Activated CD8-positive, alpha-beta memory T cell treated with anti-CD3 and anti-CD28 coated beads, Interleukin-2, amount 50 U/mL, for 4 hours (primary cell): ENCODE measurements at places on chromosomes 1 and 21.
A peak's percentile ranks its signal among the peaks of the same experiment; 100 is the strongest.

- DNase-seq: no peak
These were observed 7.0 kb downstream of the TCEA3 start for GRCh38 chr1:23417570-23417969.

- peak; percentile 68 for DNase-seq
These were observed 12.8 kb downstream of the PPFIA4 start for GRCh38 chr1:203038891-203039608.

- DNase-seq: no peak
These were observed 198.4 kb downstream of the USP25 start for GRCh38 chr21:15928196-15928595.

- DNase-seq: no peak
These were observed 173.8 kb downstream of the ETS2 start for GRCh38 chr21:38979271-38980121.

DNA sequence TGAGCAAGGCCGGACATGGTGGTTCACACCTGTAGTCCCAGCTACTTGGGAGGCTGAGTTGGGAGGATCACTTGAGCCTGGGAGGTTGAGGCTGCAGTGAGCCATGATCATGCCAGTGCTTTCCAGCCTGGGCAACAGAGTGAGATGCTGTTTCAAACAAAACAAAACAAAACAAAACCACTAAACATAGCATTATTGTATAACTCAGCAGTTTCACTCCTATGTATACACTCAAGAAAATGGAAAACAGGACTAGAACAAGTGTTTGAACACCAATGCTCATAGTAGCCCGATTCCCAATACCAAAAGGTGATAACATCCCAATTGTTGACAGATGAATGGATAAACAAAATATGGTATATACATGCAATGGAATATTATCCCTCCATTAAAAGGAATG lies 1.3 kb upstream of the SPATA21 start:
- no peak for DNase-seq

- no peak for DNase-seq
These were observed 31.1 kb downstream of the TMEM51 start for GRCh38 chr1:15184436-15185241.

GRCh38 chr1:224564454-224565084 lies 51.5 kb upstream of the CNIH3 start:
- DNase-seq: no peak

DNA sequence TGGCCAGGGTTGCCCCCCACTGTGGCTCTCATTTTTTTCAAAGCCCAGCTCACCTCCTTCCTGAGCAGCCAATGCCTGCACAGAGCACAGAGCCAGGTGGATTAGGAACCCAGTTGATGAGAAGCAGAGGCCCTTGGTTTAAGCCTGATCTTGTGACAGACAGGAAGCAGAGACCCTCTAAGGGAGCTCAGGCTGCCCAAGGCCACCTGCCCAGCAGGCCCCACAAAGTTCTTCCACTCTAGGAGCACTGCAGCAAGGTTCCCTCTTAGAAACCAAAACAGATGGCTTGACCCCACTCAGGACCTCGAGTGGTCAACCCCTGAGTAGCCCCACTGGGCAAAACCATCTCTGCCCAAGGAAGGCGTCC lies 25.5 kb upstream of the PRSS38 start:
- no peak for DNase-seq

DNA sequence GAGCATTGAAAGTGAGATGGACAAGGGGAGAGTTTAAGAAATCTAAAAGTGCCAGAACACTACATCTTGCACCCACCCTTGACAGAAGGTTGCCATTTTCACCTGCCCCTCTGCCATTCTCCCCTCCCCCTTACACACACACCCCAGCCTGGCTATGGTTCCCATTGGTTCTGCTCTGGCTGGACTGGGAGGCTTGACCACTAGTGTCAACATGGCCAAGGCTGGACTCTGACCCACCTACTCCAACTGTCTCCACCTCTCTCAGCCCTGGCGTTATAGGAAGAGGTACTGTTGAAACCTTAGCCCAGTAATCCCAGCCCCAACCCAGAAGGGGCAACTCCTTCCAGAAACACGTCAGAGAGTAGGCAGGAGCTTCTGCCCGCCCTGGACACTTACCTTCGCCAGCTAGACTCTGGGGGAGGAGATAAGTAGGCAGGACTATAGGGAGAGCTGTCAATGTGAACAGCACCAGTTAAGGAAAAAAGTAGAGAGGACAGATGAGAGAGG lies 4.5 kb downstream of the CRTC2 start:
- DNase-seq: no peak

DNA sequence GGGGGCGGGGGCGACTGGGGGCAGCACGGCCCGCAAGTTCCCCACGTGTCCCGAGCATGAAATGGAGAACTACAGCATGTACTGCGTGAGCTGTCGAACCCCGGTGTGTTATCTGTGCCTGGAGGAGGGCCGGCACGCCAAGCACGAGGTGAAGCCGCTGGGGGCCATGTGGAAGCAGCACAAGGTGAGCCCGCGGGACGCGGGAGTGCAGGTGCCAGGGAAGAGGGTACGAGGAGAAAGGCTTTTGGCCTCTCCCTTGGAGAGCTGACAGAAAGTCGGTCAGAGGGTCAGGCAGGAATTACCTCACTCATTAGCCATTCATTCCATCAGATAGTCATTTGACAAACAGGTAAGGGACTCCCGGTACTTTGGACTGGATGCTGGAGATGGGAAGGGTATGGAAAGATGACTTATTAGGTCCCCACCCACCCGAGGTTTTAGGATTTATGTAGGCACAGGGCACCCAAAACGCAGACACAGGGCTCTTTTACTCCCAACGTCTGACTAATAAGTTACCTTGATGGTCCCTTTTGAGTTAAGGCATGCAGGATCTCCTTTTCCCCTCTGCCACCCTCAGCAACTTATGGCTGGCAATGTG lies 2.1 kb downstream of the TRIM67 start:
- no peak for DNase-seq

GRCh38 chr1:152459596-152460528 lies 45.8 kb upstream of the CRNN start:
- peak; percentile 71 for DNase-seq

- no peak for DNase-seq
These were observed 25.7 kb downstream of the AKNAD1 start for GRCh38 chr1:108831225-108831624.

DNA sequence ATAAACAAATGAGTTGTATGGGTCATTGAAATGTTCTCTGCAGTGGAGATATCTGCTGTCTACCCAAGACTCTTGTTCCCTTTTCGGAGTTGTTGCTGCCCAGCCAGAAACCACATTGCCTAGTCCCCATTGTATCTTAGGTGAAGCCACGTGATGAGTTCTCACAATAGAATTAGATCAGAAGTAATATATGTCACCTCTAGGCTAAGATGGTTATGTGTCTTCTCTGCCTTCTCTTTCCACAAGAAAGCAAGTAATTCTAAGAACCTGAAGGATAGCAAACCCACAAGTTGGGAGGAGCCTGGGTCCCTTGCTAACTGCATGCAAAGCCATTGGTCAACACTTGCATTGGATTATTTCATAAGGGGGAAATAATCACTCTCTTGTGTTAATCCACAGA lies 76.6 kb downstream of the ADCY10 start:
- DNase-seq: no peak

DNA sequence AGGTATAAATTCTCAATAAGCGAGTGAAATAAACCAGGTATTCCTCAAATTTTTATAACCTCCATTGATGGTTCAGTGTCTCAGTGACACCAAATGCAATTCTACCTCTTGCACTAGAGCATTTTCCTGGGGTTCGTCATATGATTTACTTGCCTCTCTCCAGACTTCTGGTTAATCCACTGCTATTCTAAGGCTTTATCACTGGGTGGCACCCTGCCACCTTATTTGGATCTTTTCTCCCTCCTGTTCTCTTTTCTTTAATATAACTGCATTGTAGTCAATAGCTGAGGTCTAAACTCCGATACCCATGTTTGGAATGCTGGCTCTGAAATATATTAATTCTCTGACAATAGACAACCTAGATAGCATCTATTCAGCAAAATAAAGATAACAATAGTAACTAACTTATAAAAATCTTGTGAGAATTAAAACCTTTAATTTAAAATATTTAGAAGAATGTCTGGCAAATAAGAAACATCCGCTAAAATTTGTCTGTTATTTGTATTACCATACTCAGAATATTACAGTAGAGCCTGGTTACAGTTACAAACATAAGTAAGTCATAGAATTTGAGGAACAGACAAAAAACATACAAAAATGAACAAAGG lies 436.4 kb downstream of the PLA2G4A start:
- no peak for DNase-seq

DNA sequence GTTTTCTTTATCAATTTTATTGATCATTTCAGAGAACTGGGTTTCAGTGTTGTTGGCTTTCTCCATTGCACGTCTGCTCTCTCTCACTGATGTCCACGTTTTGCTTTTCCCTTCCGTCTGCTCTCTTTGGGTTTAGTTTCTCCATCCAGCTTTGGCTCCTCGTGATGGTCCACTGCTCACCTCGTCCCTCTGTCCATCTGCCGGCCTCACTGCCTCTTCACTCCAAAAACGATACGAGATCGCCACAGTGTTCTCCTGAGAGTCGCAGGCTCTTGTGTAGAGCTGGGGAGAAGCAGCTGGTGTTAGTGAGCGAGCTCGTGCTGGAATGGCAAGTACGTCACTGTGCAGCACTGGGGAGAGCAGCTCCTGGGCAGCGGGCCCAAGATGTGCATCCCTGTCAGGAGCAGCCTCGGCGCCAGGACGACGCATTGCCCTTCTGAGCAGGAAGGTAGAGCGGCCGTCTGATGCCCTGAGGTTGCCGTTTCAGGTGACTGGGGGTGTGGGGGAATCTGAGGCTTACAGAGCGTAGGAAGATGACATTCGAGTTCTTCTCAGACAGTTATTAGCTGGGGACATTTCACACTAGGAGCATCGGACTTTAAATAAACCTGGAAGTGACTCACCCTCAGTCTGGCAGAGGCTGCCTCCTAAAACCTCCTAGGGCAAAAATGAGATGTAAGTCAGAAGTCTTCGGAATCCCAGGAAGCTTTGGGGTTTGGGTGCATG lies 31.4 kb upstream of the PCBP3 start:
- no peak for DNase-seq

- DNase-seq: no peak
These were observed 48.6 kb upstream of the EPS15 start for GRCh38 chr1:51567653-51568052.

GRCh38 chr1:91404151-91405012 lies at the start of gene HFM1:
HFM1 (minus strand) TSS chr1:91404837; CDS start chr1:91401082, 3,755 bp downstream.
- peak; percentile 68 for DNase-seq

DNA sequence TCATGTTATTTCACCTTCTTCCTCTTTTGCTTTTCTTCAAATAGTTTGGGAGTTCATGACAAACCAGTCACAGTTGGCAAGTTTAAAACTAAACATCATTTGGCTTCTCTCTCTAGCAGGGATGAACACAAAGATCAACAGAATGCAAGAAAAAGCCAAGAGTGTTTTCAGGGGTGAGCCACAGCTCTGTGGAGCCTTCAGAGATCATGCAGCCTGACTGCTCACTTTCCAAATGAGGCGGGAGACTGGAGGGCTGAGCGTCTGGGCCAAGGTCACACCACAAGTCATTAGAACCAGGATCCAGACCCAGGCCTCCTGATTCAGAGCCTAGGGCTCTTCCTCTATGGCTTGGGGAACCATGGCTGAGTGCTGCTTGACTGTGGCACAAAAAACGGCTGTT lies 2.7 kb downstream of the DPT start:
- DNase-seq: no peak

GRCh38 chr21:20611008-20611407 lies 387.2 kb upstream of the NCAM2 start:
- no peak for DNase-seq

- no peak for DNase-seq
These were observed 82.1 kb downstream of the GFI1 start for GRCh38 chr1:92404661-92405060.

GRCh38 chr1:190679044-190679443 lies 201.4 kb upstream of the BRINP3 start:
- DNase-seq: no peak

DNA sequence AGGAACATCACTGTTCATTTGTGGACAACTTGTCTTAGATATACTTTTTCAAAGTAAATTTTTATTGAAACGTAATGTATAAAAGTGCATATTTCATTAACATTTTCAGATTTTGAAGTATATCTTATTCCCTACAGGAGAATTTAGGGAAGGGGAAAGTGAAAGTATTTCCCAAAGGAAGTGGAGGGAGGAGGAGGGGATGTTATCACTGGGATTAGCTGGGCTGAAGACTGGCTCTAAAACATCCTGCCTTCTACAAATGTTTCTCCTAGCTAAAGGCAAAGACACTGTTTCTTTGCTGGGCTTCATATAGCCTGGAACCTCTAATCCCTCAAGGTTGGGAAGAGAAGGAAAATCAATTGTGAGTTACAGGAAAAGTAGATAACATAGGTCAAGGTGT lies 7.1 kb upstream of the ZNF697 start:
- DNase-seq: no peak

DNA sequence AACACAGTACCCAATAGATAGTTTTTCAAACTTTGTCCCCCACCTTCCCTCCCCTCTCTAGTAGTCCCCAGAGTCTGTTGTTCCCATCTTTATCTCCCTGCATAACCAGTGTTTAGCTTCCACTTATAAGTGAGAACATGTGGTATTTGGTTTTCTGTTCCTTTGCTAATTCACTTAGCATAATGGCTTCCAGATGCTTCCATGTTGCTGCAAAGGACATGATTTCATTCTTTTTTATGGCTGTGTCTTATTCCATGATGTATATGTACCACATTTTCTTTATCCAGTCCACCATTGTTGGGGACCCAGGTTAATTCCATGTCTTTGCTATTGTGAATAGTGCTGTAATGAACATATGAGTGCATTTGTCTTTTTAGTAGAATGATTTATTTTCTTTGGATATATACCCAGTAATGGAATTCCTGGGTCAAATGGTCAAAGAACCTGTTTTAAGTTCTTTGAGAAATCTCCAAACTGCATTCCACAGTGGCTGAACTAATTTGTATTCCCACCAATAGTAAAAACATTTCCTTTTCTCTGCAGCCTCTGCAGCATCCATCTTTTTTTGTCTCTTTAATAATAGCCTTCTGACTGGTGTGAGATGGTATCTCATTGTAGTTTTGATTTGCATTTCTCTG lies 126.0 kb downstream of the AK5 start:
- DNase-seq: no peak

GRCh38 chr1:1671365-1672119 lies 12.7 kb upstream of the CDK11B start:
- DNase-seq: no peak

DNA sequence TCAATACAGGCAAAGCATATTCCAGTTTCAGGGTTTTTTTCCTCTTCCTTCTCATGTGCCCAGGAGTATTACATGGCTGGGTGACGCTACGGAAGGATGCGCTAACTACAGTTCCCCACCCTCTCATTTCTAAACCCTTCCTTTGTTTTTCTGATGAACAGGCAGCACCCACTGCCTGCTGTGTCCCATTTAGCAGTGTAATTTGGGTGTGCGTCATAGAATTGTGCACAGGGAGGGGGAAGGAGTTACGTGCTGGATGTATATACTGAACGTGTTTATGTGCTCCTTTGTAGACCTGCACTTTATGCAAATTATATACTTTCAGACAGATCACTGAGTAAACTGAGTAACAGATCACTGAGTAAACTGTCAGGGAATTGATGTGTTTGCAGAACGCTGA lies 44.5 kb downstream of the ELAPOR1 start:
- DNase-seq: no peak

- no peak for DNase-seq
These were observed 287.1 kb upstream of the ADGRL4 start for GRCh38 chr1:79293611-79294010.

- no peak for DNase-seq
These were observed 36.1 kb downstream of the FGGY start for GRCh38 chr1:59332983-59333382.

- no peak for DNase-seq
These were observed 37.4 kb downstream of the DENND1B start for GRCh38 chr1:197737916-197738315.
